Activated T-helper 2 cell treated with anti-CD3 and anti-CD28 coated beads, Interferon-gamma antibody, Interleukin-2, Interleukin-4, amounts not matched to agents 10 μg/mL and 5 μg/mL and 100 μg/mL, durations not matched to agents 14 hours and 24 hours and 36 hours (primary cell): ENCODE measurements at places on chromosomes 6 and 20.
A peak's percentile ranks its signal among the peaks of the same experiment; 100 is the strongest.

DNA sequence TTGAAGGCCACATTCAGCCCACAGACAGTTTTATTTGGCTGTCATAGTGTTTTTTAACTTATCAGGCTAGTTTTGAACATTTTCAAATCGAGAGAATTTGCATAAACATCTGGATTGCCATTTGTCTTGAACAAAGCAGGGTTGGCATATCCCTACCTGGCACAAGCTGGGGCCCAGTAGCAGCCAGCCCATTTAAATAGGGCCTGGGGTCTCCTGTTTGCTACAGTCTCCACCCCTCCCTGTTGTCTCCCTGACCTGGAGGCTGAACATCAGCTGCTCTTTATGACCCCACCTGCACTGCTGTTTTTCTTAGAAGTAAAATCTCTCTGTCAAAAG lies 10.5 kb downstream of the BCAS4 start:
- no peak for DNase-seq

- no peak for DNase-seq
Observed at GRCh38 chr6:73200735-73201134, 24.6 kb downstream of the KHDC1L start.

DNA sequence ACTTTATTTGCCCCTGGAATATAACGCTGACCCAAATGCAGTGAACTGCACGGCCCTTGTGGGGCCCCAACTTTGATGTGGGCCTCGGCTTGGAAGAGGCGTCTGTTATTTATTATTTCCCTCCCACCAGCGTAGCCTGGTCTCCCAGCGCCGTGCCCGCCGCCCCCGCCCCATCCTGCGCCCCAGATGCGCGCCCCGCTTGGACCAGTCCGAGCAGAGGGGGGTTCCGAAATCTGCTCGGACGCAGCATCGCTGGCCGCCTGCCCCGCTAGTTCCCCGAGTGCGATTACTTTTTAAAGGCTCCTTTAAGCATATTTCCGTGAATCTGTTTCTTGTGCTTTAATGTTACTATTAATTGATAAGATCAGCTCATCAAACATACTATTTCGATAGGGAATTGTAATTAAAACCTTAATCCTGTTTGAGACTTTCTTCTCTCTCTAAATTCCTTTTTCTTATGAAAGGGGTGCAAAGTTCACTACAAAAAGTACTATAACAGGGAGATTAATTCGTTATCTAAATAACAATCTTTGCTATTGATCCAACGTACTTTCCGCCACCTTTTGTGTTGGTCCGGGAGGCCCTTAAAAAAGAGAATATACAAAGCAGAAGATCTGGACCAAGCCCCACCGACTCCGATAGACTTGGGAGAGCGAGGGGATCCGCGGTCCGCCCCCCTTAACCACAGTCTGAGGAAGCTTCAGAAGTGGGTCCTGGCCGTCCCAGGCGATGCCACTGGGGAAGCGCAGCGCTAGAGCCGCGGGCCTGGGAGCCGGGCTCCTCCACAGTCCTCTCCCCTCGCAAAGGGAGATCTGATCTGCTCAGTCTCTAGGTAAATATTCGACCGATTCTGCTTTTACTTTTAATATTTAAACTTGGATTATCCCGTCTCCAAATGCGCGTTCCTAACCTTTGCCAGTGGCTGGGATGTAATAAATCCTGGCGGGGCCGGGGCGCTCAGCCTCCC lies 10.2 kb downstream of the POU3F2 start:
- no peak for DNase-seq

- DNase-seq: no peak
Observed at GRCh38 chr20:47988676-47989075, 203.4 kb upstream of the SULF2 start.

DNA sequence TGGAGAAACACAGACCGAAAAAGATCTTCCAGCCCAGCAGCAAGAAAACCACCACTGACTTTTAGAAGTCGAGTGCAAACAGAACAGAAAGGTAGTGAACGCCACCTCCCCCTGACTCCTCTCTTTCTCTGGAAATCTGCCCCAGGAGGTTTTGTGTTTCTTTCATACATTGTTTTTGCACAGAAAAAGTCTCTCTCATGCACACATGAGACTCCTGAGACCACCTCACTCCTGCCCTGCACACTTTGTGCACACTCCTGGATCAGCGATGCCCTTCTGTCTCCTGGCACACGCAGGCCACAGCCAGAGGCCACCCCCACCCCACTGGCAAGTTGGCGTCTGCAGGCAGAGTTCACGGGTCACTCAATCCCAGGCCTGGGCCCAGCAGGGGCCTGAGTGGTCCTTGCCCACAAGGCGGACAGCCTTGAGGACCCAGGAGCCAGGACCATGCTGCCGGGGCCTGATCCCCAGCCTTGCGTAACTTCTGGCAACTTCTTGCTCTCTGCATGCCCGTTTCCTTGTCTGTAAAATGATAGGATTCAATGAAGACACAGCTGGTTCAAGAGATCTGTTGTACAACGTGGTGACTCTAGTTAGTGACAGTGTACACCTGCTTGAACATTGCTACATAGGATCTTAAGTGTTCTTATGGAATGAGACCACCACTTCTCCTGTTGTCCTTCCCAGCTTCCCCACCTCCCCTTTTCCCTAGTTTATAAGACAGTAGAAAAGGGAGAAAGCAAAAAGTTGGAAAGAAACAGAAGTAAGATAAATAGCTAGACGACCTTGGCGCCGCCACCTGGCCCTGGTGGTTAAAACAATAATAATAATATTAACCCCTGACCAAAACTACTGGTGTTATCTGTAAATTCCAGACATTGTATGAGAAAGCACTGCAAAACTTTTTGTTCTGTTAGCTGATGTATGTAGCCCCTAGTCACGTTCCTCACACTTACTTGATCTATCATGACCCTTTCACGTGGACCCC lies 30.2 kb upstream of the CST7 start:
- DNase-seq: no peak

DNA sequence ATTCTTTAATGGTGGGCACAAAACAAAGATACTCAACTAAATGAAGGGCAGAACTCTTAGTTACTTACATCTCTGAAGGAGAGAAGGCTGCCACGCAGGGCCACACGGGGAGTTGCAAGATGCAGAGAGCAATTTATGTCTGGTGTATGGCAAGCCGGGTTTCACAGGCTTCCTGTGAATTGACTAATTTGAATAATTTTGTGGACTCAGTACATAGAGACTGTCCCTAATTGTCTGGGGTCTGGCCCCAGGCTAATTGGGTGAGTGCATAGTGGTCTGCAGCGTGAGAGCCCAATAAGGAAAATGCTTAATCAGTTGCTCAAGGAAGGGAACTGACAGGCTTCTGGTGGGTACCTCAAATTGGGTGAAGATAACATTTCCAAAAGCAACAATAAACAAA lies 205.7 kb downstream of the OTOR start:
- no peak for DNase-seq

DNA sequence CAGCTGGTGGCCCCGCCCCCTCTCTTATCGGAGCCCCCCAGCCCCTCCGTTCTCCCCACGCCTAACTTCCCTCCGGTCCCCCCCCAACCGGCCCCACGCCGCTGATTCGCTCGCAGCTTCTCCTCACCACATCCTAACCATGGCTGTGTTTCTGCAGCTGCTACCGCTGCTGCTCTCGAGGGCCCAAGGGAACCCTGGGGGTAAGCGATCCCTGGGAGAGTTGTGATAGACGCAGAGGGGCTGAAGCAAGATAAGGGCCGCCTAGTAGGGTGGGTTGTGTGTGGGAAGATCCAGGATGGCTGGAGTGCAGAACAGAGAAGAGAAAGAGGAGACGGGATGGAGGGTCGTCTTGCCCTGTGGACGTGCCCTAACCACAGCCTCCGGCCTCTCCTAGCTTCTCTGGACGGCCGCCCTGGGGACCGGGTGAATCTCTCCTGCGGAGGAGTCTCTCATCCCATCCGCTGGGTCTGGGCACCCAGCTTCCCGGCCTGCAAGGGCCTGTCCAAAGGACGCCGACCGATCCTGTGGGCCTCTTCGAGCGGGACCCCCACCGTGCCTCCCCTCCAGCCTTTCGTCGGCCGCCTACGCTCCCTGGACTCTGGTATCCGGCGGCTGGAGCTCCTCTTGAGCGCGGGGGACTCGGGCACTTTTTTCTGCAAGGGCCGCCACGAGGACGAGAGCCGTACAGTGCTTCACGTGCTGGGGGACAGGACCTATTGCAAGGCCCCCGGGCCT lies at the start of gene MPIG6B:
Gene MPIG6B, plus strand, starts transcription at position 129 of the 735 bp plus-strand sequence. Its CDS starts 11 bp downstream, at position 140.
- no peak for DNase-seq

DNA sequence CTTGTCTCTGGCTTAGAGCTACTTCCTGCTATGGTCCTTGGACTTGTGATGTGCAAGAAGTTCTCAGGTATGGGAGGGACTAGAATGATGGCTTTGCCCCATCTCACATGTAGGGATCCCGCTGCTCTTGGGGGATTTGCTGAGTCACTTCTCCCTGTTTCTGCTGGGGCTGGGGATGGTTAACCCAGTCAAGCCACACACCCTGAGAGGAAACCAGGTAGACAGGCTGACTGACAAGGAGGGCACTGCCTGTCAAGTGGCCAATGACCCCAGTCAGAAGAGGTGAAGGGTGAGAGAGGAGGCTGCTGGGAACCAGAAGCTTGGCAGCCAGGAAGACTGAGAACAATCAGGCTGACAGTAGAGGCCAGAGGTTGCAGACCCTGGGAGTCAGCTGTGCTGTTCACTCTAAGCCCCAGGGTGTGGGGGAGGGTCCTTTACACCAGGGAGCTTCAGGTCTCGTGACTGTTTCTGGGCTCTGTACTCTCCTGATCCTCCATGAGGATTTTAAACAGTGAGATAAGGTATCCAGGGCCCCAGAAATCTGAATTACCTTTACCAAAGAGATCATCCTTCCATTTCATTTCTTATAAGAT lies 34.6 kb downstream of the HLA-F start:
- DNase-seq: no peak

DNA sequence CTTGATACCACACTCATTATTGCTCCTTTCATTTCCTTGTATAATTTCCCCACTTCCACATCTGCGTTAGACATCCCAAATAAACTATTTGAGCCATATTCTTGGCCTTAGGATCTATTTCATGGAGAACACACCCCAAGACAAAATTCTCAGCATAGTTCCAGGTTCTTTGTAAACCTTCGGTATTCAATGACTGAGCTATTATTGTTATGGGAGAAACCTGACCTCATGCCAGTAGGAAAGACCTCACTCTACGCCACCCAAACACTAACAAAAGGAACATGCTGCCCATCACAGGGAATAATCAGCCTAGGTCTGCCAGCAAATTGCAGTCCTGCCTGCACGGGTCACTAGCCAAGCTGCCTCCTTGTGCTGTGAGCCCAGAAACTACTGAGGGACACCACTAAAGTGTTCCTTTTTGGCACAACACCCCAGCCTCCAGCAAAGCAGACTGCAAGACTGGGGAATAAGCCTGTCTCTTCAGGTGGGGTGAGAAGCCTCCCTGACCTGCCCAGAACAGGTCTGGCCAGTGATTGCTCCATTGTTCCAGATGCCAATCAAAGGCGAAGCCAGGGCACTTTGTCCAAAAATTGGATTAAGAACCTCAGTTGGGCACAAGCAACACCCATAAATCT lies 371.8 kb downstream of the MAFB start:
- DNase-seq: no peak

DNA sequence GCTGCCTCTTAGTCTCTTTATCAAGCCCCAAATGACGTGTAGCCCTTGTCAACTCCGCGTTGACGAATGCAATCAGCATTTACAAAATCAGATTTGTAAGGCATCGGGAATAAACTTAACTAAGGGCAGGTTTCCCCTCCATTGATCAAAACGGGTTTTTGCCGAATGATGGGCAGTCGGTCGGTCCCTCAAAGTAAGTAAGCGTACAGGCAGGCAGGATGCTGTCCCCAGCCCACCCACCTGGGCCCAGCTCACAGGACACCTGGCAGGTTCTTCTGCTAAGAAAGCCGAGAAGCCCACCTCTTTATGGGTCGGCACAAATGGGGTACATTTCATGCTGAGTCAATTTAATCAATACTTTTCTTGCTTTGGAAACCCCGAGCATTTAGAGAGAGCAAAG lies 22.0 kb upstream of the MAFB start:
- no peak for DNase-seq

DNA sequence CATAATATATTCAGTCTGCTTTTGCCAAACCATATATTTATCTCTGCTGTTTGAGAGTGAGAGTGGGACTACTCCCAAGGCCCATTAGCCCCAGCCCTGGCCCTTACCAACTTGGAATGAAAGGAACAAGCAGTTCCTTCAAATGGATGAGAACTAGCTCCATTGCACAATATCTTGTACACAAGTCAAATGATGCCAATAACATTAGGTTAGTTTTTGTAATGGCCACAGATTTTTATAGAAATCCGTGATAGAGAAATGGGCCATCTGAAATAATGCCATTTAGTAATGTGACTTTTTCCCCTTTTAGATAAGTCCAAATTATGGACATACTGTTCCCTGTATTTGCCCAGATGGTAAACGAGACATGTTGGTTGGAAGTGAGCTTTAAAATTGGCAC lies 117.0 kb downstream of the MAP3K7 start:
- no peak for DNase-seq

DNA sequence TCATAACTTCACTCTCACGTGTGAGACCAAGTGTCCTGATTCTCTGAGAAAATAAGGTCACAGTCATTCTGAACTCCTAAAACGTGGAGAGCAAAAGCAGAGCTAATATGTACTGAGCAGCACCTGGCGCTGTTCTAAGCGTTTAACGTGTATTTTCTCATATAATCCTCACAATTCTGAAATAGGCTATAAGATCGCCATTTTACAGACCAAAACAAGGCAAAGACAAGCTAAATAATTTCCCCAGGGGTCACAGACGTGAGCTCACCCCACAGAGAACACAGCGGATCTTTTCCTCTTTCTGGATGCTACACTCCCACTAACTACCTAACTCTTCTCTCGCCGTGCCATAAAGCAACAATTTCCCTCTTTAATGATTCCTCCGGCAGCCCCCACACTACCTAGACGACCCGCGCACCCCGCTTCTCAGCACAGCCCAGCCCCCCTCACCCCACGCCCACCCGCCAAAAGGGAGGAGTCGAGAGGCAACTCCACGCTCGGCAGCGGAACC lies 636 bp downstream of the SUPT3H start:
- no peak for DNase-seq

DNA sequence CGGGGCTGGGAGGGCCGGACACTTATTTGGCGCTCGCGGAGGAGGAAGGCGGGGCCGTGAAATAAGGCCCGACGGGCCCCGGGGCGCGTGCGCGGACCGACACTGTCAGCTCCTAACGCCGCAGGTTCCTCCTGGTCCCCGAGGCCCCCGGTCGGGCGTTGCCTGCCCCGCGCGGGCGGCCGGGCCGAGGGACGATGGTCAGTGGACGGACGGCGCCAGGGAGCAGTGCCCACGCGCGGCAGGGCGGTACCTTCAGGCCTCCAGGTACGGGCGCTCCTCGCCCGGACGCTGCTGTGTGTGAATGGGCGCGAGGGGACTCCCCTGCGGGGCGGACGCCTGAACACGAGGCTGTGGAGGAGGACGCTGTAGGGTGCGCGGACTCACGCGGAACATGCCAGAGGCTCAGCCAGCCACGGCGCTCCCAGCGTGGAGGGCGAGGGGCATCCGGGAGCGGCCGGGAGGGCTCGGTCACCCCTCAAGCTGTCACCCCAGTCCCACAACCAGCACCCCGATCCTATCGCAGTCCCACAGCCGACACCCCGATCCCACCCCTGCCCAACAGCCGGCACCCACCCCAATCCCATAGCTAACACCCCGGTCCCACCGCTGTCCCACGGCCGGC lies 339 bp upstream of the GMEB2 start:
- peak; percentile 94 for DNase-seq
